ENCODE measurements at places on chromosomes 11 and 22.

- no peak overlapping the region for H3K27ac ChIP-seq
- H3K4me3 ChIP-seq: no peak overlapping the region
- DNase-seq: no peak
- no peaks in the 10 kb centered on the region for H3K4me1 ChIP-seq
These were observed 6.1 kb upstream of the ZDHHC8 start for GRCh38 chr22:20125201-20126174.

DNA sequence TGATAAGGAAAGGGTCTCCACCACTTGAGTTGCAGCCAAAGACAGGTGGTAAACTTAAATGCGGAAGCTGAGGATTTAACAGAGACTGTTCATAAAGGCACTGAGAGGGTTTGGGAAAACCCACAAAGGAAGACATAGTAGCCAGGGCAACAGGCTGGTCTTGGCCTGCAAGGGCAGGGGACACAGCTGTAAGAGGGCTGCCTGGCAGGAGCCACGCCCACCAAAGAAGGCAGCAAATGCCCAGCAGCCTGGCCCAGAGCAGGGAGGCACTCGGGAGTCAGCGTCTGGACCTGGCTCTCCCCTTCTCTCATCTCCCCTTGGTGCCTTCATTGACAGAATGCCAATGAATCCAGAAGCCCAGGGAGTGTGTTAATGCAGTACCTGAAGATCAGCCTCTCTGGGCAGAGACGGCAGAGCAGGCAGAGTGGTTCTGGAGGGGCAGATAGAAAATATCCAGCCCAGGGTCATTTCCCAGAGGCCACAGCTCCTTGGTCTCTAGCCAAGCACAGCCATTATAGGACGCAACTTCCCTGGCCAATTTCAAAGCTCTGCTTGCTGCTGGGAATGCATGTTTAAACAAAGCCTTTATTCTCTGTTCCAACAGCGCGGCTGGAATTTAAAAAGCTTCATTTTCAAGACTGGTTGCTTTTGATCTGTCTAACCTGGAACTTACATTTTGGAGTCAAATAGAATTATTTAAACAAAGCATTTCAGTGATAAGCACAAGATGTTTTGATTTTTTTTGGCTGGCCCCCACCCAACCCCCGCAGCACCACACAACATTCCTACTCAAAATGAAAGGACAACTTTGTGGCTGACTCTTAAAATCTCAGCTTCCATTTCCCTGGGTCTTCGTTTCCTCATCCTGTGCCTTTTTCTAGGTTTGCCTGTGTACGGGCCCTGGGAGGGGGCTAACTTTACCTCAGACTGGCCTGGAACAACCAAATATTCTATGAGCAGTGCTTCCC lies 125.6 kb upstream of the LMO1 start:
- no peak overlapping the region for H3K27ac ChIP-seq
- no peak for DNase-seq
- H3K27me3 ChIP-seq: no peaks in the 10 kb centered on the region
- no peaks in the 10 kb centered on the region for H3K4me1 ChIP-seq

- no peak overlapping the region for H3K27ac ChIP-seq
- no peak for DNase-seq
- peaks cover 18% of the 10 kb centered on the region for H3K4me1 ChIP-seq
- H3K36me3 ChIP-seq: no peaks in the 10 kb centered on the region
These were observed 29.1 kb downstream of the LIMK2 start for GRCh38 chr22:31241200-31241599.

DNA sequence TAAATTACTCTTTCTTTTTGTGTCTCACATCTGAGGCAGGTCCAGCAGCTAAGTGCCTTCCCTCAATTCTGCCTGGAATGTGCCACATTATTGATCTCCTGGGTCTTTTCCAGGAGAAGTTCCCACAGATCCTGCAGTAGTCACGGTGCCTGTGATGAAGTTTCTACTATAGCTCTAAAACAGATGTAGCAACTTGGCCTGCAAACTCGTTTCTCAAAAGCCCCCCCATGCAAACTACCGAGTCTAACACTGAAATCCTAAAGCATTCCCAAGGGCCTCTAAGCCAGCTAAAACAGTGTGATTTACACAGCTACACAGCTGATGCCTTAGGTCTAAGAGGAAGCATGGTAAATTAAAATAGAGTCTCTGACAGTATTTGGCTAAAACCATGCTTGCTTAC lies 54.3 kb downstream of the DDI1 start:
- H3K36me3 ChIP-seq: no peaks in the 10 kb centered on the region
- no peak overlapping the region for H3K4me3 ChIP-seq
- no peak overlapping the region for H3K27ac ChIP-seq
- H3K27me3 ChIP-seq: no peaks in the 10 kb centered on the region

- no peaks in the 10 kb centered on the region for H3K27me3 ChIP-seq
- H3K4me3 ChIP-seq: peak overlapping the region; percentile 21
- DNase-seq: no peak
- H3K36me3 ChIP-seq: no peaks in the 10 kb centered on the region
These were observed 116.4 kb downstream of the TYR start for GRCh38 chr11:89293965-89294679.

DNA sequence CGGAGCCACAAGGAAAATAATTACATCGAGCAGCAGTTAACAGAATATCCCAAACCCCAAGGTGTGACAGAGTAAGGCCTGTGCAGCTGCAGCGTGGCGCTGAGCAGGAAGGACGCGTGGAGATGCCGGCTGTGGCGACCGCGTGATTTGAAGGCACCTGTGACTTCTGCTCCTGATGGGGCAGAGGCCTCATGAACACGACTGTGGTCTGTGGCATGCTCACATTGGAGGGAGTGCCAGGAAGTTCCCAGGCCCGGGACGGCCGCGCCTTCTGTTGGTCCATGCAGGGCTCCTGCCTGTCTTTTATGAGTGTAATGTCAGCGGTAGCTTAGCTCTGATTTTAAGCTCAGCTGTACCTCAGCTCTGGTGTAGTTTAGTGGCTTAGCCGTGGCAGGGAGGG lies 50.4 kb downstream of the TPCN2 start:
- DNase-seq: no peak
- no peaks in the 10 kb centered on the region for H3K27me3 ChIP-seq
- no peak overlapping the region for H3K27ac ChIP-seq

- peaks cover 25% of the 10 kb centered on the region for H3K4me1 ChIP-seq
- peak overlapping the region; percentile 41 for H3K27ac ChIP-seq
- H3K36me3 ChIP-seq: no peaks in the 10 kb centered on the region
- no peak for DNase-seq
- no peak overlapping the region for H3K4me3 ChIP-seq
These were observed 44.5 kb upstream of the DKK3 start for GRCh38 chr11:12052676-12053605.

DNA sequence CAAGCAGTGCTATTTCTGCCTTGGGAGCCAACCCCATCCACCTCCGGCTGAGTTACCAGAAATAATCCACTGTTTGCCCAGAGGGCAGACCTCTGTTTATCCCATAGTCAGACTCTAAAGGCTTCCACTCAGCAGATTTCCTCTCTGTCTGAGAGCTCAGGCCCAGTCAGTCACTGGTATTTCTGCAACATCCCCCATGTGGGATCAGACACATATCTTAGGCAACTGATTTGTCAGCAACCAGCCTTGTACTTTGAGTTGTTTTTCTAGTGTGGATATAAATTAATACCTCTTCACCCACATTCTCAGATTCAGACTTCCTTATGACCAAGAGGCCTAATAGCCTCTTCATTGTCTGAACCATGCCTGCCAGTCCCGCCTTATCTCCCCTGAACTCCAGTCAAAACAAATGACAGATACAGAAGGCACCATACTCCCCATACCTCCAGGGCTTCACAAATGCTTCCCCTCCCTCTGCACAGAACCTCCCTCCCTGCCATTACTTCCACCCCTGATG lies 193.6 kb downstream of the FAM76B start:
- H3K27me3 ChIP-seq: no peaks in the 10 kb centered on the region
- peaks cover 11% of the 10 kb centered on the region for H3K4me1 ChIP-seq
- DNase-seq: no peak
- no peaks in the 10 kb centered on the region for H3K36me3 ChIP-seq
- no peak overlapping the region for H3K27ac ChIP-seq
- no peak overlapping the region for H3K4me3 ChIP-seq

Data from ascending aorta (tissue), 2 donors.